CD4-positive, alpha-beta T cell treated with Interferon alpha-2 for 1 hour (primary cell): ENCODE measurements at places on chromosomes 3 and 15.

DNA sequence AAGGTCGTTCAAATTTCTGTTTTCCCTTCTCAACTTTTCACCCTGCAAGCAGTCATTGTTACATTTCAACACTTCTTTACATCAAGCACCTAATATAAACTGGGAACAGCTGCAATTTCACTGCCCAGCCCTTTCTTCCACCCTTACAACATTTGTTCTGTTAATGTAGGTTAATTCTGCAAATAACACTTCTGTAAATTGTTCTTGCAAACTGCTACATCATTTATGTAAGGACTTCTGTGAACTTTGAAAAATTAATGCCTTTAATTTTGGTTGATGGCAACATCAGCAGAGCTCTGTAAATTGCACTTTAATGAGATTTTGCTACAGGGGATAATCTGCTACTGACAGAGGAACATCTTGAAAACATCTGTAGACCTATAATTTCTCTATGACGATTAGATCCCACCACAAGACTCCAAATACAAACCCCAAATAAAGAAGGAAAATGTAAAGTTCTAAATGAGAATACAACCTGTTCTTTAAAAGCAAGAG, 93.5 kb downstream of the ZIC4 start:
- no peak for DNase-seq

GRCh38 chr3:127274200-127274760, 13.6 kb downstream of the PRR20G start:
- no peak for DNase-seq

- no peak for DNase-seq
Observed at GRCh38 chr3:190721330-190721729, 141.2 kb downstream of the GMNC start.

DNA sequence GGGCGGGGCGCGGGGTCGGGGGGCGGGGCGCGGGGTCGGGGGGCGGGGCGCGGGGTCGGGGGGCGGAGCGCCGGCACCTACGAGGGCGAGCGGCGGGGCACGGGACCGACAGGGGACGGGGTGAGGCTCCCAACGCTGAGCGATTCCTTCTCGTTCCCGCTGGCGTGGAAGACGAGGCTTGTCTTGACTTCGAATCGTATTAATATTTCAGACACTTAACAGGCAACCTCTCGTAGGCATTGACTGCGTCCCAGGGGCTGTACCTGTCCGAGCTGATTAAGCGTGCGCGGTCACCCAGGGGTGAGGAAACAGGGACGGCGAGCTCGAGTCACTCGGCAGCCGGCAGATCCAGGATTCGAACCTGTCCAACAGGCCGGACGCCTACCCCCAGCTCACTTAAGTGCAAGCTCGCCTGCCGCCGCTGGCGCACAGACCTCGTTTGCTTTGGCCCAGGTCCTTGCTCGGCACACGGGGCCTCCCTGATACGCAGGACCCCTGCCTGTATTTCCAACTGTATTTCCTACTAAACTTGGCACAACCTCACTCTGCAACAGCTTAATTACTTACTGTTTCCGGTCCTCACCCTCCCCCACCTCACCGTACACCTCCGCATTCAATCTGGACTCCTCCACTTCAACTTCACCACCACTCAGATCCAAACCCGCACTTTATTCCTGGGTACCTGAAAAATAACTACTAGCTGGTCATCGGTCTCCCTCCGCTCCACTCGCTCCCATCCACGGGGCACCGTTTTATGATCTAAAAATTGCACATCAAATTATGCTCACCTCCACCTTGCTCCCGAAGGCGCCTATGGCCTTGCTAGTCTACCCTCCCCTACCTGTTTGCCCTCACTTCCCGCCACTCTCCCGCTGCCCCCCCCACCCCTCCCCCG, 722 bp upstream of the ZXDC start:
- no peak for DNase-seq

DNA sequence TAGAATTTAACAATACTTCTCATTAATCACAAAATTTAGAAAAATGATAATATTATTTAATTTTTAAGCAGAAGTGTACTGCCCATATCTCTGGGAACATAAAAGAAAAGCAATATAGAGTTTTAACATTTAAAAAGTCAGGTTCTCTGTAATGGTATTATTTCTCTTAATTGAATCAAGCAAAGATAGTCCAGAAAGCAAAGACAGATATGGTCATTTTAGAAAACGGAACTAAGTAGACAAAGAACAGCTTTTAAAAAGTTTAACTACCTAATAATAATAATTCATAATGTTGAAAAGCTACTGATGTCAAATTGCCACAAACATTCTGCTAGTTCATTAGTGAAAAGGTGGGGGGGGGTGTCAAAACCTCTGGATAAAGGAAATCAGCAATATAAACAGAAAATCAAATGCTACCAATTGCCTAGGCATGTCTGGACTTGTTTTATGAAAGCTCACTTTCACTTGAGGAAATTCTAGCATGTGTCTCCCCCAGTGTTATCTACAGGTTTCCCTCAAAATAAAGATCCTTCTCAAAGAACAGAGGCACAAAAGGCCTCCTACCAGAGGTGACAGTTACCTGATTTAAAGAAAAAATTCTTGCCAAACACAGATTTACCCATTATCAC, 1.7 kb downstream of the ZMAT3 start:
- no peak for DNase-seq

GRCh38 chr15:29051422-29051821, 165.6 kb downstream of the APBA2 start:
- no peak for DNase-seq

GRCh38 chr15:67085818-67086636, 20.6 kb downstream of the SMAD3 start:
- peak; percentile 69 for DNase-seq

DNA sequence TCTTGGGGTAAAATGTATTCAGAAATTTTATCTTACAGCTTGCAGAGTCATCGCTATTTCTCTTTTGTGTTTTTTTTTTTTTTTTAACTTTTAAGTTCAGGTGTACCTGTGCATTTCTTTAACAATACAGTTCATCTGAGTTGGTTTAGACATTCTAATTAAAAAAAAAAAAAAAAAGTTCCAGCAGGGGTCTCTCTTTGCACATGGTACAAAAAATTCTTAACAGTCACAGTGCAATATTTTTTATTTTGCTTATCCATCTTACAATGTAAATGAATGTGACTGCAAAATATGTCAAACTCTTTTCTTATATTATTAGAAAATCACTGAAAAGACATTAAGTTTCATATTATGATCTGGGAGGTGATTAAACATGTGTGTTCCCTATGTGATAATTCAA, 47.5 kb upstream of the SLC9A9 start:
- DNase-seq = no peak

DNA sequence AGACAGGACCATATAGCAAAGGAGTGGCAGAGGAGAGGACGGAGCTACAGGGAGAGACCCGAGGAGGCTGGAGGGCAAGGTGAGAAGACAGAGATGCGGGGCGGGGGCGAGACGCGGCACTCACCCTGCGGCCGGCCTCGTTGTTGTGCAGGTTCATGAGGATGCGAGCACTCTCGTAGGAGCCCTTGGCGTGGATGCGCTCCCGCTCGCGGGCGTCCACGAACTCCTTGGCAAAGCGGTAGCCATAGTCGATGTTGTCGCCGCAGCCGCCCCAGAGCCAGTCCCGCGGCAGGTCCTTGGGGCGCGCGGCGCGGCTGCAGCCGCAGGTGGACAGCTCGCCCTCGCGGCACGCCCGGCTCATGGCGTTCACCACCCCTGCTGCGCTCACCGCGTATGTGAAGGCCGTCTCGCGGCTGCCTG, 12.9 kb downstream of the WNT5A start:
- no peak for DNase-seq

GRCh38 chr3:47047673-47048072, 68.2 kb downstream of the NBEAL2 start:
- DNase-seq = no peak

DNA sequence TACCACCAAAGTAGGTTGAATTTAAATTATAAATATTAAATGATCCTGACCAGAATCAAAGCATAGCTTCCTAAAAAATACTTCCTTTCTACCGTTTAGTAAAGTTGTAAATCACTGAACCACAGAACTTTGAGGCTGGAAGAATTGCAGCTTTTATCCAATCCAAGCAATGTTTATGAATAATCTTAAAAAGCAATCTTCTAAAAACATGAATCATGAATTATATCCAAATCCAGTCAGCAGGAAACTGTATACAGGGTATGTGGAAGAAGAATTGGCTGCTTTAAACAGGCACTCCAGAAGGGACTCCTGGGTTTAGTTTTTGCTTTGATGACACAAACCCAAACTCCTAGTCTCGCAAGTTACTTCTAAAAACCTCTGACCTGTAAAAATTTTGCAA, 30.2 kb downstream of the HEG1 start:
- DNase-seq = no peak

DNA sequence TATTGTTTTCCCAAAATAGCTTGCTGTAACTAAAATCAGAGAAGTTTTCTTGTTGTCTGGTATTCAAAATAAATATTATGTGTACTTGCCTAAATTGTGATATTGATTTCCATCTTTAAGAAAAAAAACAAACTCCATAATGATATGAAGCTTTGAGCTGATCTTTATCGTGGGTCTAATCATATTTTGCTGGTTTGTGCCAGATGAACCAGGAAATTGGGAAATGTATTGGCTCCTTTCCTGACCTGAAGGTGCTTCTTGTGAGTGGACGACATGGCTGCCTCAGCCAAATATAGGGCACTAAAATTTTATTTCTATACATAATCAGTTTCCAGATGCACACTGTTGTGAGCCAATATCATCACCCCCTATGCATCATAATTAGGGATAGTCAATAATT, 113.3 kb downstream of the DIPK2A start:
- no peak for DNase-seq

GRCh38 chr3:27553886-27554540, 69.8 kb upstream of the SLC4A7 start:
- DNase-seq = no peak

DNA sequence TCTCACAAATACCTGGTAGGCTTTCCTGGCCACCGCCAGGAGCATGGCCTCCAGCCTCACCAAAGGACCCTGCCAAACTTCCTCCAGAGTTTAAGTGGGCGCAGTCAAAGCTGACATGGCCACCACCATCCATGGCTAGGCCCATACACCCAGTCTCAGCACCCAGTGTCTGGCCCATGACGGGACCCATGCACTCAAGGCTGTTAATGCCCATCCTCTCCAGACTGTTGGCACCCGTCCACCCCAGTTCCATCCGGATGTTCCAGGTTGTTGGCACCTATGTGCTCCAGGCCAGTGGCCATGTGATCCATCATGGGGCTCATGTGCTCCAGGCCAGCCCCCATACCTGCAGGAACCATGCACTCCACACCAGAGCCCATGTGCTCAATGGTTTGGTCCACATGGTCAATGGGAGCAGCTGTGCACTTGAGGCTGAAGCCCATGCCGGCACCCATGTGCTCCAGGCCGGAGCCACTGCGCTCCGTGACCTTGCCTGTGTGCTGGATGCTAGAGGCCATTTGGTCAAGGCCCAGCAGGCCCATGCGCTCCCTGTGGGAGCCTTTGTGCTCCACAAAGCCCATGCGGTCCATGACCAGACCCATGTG, 20.4 kb downstream of the CTDSPL2 start:
- DNase-seq = no peak

DNA sequence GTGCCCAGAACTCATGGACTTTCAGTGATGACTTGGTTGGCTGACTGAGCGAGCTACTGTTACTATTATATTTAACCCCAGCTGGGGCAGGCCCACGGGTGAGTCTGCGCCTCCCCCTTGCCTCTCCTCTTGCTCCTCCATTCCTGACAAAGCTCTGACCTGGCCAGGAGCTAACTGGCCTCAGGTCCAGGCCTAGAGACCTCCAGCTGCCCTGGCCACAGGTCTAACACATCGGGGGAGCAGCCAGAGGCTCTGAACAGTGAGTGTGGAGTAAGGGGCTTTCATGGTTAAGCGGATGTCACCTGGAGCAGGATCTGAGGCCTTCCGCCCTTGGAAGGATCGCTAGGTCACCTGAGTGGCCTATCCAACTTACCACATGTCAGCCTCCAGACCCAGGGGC, 96.3 kb upstream of the HERC1 start:
- no peak for DNase-seq

- DNase-seq = no peak
Observed at GRCh38 chr3:42498034-42498433, 4.4 kb upstream of the VIPR1 start.

GRCh38 chr3:161305095-161305991, 66.0 kb downstream of the SPTSSB start:
- DNase-seq = peak; percentile 37

DNA sequence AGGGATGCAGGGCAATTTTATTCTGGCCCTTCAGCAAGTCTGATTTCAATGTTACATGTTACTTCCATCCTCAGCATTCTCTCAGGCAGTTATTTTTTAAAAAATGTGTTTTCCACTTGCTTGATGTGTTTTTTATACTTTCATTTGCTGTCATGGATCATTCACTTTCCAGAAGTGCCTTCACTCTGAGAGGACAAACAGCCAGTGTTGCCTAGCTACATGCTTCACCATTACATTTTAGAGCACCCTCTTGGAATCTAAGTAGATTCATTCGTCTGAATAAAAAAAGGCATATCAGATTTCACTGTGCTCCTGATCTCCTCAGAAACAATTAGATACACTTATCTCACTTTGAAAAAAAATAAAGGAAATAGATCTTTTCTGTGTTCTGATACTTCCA, 93.6 kb upstream of the POU1F1 start:
- no peak for DNase-seq

- no peak for DNase-seq
Observed at GRCh38 chr15:25790000-25790660, 73.0 kb downstream of the ATP10A start.

DNA sequence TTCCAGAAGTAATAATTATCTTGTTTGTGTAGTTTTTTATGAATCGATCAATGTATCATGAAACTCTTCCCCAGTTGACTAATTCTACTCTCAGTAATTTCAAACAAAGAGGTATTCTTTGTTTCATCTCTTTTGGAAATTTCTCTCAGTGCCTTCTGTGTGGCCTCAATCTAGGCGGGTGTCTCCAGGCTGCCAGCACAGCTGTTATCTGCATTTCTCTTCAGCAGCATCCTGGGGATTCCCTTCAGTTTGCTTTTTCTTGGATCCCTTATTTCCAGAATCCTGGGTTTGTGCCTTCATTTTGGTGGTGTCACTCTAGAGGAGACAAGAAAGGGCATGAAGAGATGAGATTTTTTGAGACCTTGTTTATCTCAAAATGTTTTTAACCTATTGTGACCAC, 22.7 kb downstream of the NIPA2 start:
- DNase-seq = no peak

DNA sequence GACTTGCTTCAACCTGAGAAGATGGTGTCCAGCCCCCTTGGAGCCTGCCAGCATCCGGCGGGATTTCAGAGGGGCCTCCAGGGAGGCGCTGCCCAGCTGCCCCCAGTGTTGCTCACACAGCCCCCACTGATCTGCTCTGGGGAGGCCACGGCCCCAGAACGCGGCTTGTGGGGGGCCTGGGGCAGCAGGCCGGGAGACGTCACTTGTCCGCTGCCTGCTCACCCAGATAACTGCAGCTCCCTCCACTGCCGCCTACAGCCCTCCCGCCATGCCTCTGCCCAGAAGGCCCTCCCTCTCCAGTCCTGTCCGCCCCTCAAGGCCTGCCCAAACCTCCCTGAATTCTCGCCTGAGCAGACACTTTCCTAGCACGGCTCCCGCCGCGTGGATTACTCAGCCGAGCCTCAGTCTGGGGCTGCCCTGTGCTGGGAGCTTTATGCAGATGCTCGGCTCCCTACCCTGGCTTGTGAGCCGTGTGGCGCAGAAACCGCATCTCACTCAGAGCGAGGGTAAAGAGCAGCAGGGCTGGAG, 17.2 kb upstream of the ADIPOQ start:
- no peak for DNase-seq

- peak; percentile 20 for DNase-seq
Observed at GRCh38 chr3:113552851-113553250, 20.5 kb downstream of the SIDT1 start.

GRCh38 chr3:157363393-157363792, 73.3 kb upstream of the PTX3 start:
- no peak for DNase-seq

- DNase-seq = no peak
Observed at GRCh38 chr15:63452552-63453136, 51.7 kb upstream of the USP3 start.
